ENCODE measurements at places on chromosomes 2 and 18.

DNA sequence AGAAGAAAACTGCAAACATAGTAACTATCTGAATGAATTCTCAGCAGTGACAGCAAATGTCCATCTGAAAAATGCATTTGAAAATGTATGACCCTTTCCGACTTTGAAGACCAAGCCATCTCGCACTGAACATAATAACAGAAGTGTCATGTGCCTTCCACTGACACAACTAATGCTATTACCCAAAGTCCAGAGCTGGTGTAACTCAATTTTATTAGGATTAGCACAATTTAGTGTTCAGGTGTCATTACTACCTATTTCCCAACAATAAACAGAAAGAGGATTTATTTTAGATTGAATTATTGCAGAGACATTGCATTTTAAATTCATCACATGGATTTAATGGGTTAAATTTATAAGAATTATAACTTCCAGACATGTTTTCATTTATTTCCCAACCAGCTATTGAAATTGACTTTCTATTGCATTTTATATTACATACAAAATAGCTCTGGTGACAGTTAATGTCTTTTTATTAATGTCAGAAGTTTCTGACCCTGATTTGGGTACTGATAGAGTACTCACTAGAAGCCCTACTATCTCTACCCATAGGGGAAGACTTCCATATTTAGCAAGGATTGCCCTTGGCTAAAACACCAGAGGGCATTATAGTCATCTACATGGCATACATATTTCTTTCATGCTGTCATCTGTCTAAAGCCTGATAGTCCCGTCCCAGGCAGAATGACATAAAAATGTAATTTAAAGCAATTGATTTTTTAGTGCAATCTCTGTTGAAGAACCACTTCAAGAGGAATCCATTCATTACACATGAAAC is 7.0 kb upstream of the STK39 start:
- no peak for DNase-seq

- no peak for DNase-seq
These were observed 86.3 kb upstream of the TGFA start for GRCh38 chr2:70639841-70640436.

DNA sequence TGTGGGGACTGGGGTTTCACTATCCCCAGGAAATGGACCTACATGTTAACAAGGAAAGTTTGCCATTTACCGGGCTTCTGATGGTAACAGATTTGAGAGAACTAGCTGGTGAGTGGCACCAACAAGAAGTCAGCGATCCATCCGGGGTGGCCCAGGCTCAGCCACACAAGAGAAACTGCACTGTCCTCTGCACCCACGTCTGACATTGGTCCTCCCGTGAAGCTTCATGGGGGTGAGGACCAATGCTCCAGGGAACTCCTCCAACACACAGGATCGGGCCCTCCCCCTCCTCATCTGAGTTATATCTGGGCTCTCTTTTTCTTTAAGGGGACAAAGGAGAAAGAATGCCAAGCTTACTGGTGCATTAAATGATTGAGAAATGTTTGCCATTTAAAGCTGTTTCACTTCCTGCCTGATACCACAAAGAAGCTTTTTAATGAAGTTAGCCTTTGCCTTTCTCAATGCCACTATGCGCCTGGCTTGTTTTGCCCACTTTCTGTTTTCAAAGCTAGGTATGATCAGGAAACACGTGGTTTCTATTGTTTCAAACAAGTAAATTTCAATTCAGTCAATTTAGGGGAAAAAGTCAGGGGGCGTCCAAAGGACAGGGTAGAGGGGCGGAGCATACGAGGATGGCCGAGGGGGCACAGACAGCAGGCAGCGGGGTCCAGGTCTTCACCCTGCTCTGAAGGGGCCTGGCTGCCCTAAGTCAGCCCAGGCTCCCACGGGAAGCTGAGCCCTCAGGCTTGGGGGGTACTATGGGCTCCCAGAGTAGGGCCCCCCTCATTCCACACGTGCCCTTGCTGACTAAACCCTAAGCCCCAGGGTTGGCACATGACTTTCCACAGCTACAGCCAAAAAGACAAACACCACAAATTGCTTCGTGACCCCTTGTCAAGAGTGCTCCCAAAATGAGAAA is 204.0 kb upstream of the ID2 start:
- no peak for DNase-seq

DNA sequence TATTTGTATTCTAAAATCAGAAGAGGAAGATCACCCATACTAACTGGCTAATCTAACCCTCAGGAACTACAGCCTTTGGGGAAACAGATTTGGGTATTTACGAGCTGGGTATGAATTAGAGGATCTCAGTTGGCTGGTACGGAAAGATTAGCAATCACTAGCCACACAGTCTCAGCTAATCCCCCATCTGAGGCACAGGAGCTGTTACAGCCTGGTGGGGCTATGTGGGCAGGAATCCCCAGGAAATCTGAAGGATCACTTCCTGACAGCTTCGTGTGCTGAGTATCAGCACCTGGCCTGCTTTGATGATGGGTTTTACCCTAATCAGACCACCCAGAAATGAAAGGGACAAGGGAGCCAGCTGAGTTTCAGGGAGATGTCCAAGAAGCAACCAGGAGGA is 206.3 kb downstream of the AFF3 start:
- no peak for DNase-seq

- DNase-seq: no peak
These were observed 21.6 kb downstream of the ARHGAP25 start for GRCh38 chr2:68756178-68756577.

- DNase-seq: no peak
These were observed 677 bp upstream of the COPS9 start for GRCh38 chr2:240136671-240137292.
